ENCODE measurements at places on chromosomes 3 and 15.

- no peak for DNase-seq
Measured at GRCh38 chr3:183339461-183340086, 86.5 kb downstream of the B3GNT5 start.

GRCh38 chr3:65924762-65925161 lies 114.0 kb downstream of the MAGI1 start:
- DNase-seq: no peak

DNA sequence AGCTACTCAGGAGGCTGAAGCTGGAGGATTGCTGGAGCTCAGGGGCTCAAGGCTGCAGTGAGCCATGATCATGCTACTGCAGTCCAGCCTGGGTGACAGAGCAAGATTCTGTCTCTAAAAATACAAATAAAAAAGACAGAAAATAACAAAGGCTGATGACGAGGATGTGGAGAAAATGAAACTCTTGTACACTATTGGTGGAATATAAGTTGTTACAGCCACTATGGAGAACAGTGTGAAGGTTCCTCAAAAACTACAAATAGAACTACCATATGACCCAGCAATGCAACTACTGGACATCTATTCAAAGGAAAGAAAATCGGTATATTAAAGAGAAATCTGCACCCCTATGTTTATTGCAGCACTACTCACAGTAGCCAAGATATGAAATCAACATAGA lies 526.7 kb upstream of the NAALADL2 start:
- DNase-seq: no peak

DNA sequence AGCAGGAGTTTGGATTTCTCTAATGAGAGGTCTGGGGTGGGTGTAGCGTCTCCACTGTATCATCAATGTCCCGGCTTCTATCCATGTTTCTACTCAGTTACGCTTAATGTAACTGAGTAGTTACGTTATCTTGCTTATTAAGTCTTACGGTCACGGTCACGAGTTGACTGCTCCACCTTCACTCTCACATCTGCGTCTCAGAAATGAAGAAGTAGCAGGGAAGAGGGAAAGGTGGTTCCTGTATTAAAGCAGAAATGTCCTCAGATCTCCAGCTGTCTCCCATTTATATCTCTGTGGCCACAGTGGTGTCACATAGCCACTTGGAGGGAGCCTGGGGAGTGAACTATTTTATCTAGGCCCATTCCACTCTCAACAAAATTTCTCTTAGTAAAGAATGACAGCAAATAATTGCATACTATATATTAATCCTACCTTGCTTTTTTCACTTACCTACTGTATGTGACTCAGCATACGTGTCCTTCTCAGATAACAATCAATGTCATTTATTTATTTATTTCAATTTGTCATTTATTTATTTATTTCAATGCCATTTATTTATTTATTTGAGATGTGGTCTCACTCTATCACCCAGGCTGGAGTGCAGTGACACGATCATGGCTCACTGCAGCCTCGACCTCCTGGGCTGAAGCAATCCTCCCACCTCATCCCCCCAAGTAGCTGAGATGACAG lies 39.7 kb upstream of the RNU6-1 start:
- DNase-seq: no peak

GRCh38 chr3:171851660-171852058 lies 8.5 kb downstream of the TMEM212 start:
- DNase-seq: no peak

DNA sequence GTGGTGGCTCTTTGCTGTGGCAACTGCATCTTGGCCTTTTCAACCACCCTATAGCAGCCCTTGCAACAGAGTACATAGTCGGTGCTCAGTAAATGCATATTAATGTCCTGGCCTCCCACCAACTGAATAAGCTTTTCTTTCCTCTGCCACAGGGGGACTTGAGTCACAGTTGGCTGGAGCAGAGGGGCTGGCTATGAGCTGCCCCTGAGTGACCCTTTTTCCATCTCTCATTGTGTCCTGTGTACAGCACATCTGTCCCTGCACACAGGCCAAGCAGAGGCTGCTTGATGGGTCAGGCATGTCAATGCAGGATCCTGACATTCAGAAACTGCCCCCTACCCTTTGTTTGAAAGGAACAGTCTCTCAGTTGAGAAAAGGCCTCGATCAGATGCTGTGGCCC lies 22.4 kb downstream of the SPSB4 start:
- no peak for DNase-seq

GRCh38 chr15:46127361-46127874 lies 492.6 kb downstream of the SQOR start:
- no peak for DNase-seq

DNA sequence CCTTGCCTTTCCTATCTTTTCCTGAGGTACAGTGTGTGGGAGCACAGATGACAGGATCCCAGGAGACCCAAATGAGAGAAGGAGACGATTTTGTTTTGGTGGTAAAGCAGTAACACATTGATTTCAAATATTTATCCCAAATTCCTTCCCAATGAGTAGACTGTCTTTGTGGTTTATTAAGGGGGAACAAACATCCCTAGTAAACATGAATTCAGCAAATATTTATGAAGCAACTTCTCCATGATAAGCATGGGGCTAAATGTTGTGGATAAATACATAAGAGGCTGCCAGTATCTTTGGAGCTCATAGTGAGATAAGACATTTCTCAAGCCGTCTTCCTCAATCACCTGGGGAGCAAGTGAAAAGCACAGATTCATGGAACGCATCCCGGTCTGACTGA lies 460.8 kb upstream of the CFAP20DC start:
- DNase-seq: no peak

- no peak for DNase-seq
Measured at GRCh38 chr15:57297163-57297593, 79.1 kb upstream of the CGNL1 start.

DNA sequence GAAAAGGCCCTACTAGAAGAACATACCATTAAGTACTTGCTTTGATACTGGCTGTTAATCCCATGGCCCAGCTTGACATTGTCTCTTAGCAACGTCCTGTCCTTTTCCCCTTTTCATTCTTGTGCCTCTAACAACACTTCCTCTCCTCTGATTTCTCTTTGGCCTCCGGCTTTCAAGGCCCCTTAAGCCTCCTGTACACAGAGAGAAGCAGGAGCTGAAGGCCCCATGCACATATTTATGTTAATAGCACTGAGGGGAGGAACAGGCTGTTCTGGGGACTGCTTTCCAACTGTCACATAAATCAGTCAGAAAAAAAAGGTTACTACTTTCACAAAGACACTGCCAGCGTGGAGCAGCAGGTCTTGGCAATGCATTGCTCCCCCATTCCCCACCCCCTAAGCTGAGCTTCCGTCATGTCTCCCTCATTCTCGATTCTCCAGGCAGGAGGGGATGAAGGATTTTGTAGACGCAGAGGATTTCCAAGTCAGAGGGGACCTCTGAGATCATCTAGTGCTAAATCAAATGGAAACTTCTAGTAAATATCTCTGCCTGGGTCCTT lies 257.4 kb upstream of the ADAMTS9 start:
- no peak for DNase-seq

DNA sequence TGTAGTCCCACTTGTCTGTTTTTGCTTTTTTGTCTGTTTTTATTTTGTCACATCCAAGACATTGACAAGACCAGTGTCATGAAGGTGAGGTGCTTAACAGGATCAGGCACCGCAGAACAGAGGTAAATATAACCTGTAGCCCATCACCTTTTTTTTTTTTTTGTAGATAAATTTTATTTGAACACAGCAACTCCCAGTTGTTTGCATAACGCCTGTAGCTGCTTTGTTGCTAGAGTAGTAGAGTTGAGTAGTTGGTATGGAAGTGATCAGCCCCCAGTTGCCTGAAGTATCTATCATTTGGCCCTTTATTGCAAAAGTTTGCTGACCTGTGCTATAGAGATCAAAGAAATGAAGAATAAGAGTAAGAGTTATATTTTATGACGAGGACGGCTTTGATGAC lies 135.0 kb downstream of the TCF12 start:
- no peak for DNase-seq

DNA sequence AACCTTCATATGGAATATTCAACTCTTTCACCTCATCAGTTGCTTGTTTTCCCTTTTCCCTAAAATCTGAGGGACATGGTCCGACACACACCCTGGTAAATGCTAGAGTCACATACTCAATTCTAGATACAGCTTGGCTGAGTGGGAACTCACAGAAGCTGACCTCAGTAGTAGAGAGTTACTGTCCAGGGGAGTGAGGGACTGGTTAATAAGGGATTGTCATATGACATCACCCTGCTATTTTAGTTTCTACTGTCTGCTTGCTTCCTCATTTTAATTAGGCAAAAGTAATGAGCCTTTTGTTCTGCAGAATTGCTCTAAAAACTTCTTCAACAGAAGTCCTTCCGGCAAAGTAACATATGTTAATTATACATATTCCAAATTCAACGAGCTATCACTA lies 244.5 kb downstream of the ZIC4 start:
- DNase-seq: no peak

DNA sequence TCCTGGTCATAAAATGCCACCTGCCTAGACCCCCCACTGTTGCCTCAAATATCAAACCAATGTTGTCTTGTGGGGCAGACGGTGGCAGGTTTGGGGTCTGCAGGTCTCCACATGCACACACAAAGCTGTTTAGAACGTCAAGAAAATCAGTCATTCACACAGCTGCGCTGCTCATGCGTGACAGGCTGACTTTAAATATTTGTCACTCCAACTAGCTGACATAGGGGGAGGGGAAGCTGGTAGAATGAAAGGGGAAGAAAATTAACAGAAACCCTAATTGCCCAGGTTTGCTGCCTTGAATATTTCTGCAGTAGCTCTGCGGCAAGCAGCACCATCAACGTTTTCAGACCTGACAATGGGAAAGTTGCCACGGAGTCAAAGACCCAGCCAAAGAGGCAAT lies 201.8 kb downstream of the ABHD5 start:
- no peak for DNase-seq

DNA sequence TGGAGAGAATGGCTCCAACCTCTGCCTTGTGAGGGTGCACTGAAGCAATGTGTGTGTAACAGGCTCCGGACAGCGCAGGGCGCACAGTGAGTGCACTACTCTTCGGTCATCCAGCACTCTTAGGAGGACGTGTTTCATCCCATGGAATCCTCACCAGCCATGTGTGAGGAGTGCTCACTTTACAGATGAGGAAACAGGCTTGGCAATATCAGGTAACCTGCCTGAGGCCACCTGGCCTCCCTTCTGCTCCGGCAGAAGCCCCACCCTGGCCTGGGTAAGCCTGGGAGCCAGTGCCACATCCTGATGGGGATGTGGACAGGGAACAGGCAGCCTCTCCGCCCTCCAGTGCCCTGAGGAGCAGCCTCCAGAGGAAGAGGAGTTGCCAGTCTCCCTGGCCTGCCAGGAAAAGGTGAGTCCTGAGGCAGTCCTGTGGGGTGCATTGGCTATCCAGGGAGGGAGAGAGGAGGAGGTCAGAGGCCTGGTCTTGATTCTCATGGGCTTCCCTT lies 39.4 kb upstream of the LIMD1 start:
- DNase-seq: no peak

- no peak for DNase-seq
Measured at GRCh38 chr3:173703771-173704170, 306.2 kb downstream of the NLGN1 start.

Data from glutamatergic neuron (in vitro differentiated cells).